NCI-H69 (cell line): ENCODE measurements at places on chromosomes 7 and 10.

DNA sequence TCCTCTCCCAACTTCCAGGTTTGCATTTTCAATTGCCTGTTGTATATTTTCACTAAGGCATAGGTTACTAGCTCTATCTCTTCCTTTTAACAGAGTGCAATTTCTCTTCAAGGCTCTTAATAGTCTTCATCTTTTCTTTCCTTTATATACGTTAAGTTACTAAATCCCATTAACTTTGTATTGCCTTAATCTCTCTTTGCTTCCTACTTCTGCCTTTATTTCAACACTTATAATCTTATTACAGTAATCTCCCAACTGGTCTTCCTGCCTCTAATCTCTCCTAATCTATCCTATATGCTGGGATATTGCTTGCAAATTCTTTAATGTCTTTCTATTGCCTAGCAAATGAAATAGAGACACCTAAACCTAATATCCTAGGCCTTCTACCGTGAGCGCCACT, 26.1 kb downstream of the ST7 start:
- no peak for DNase-seq

DNA sequence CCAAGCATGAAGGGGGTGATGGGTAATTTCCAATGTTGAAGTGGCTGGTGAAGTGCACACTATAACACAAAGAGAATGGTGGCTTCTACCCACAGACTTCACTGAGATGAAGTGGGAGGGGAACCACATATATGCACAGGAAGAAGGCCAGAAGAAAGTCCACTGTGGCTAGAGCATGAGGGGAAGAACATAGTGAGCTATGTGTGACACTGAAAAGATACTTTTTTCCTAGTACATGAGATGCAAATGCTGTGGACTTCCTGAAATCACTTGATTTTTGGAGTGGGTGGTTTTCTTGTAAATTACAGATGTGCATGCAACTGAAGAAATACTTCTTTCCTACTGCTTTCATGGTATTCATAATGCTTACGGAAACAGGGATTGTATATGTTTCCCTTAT, 115.6 kb upstream of the PHYHIPL start:
- no peak for DNase-seq

DNA sequence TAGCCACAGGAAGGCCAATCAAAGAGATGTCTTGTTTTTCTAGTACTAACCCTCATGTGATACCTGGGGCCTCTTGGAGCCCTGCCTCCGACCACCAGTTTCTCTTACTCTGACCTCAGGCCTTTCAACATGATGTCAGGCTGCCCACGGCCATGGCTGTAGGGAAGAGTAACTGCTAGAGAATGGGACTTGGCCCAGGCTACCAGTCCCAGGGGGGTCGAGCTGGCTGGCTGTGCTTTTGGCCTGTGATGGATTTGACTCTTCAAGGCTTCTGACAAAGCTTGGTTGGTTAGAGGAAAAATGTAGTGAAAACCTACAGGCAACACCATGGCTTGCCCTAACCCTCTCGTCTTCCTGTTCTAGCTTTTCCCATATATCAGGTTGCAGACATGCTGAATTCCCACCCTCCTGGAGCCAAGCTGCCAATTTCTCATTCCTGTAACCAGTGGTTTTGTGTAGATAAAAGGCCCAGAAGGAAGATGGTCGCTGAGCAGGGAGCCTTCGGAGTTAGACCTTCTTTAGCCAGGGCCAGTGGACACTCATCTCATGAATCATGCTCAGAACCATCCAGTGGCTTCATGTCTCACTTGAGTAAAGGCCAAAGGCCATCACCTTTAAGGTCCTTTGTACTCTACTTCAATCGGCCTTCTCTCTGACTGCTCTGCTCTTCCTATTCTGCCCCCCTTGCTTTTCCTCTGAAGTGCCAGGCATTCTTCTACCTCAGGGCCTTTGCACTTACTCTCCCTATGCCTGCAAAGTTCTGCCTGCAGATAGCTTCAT, 19.7 kb downstream of the SUFU start:
- DNase-seq = no peak

GRCh38 chr10:59236064-59236697, 59.7 kb downstream of the PHYHIPL start:
- DNase-seq = no peak

DNA sequence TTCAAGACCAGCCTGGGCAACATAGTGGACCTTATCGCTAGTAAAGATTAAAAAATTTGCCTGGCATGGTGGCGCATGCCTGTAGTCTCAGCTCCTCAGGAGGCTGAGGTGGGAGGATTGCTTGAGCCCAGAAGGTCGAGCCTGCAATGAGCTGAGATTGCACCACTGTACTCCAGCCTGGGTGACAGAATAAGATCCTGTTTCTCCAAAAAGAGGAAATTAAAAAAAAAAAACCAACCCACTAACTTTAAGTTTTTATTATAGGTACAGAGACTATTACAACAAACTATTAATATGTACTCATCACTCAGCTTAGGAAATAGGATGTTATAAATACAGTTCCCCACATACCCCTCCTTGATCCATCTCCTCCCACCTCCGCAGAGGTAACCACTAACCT, 30.2 kb downstream of the DHTKD1 start:
- DNase-seq = no peak

DNA sequence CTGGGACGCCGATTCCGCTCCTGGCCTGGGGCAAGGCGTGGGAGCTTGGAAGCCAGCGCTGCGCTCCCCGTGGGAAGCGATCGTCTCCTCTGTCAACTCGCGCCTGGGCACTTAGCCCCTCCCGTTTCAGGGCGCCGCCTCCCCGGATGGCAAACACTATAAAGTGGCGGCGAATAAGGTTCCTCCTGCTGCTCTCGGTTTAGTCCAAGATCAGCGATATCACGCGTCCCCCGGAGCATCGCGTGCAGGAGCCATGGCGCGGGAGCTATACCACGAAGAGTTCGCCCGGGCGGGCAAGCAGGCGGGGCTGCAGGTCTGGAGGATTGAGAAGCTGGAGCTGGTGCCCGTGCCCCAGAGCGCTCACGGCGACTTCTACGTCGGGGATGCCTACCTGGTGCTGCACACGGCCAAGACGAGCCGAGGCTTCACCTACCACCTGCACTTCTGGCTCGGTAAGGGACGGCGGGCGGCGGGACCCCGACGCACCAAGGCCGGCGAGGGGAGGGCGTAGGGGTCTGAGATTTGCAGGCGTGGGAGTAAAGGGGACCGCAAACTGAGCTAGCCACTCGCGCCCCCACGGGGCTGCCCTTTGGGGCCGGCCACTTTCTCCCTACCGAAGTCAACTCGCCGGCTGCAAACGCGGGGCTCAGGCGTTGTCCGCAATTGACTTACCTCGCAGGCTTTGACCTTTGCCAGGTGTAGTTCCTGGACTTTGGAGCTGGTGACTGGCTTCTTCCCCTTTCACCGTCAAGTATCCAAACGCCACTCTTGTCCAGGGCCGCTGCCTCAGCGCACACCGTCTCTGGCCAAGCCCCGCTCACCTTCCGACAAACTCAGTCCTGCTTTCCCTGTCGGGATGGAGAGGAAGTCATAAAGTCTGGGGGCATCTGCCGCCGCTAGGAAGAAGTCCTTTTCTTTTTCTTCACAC, at the start of gene SCIN:
Gene SCIN, plus strand, starts transcription at position 187 of the 928 bp plus-strand sequence. Its CDS starts 67 bp downstream, at position 254.
- DNase-seq = peak; percentile 89

DNA sequence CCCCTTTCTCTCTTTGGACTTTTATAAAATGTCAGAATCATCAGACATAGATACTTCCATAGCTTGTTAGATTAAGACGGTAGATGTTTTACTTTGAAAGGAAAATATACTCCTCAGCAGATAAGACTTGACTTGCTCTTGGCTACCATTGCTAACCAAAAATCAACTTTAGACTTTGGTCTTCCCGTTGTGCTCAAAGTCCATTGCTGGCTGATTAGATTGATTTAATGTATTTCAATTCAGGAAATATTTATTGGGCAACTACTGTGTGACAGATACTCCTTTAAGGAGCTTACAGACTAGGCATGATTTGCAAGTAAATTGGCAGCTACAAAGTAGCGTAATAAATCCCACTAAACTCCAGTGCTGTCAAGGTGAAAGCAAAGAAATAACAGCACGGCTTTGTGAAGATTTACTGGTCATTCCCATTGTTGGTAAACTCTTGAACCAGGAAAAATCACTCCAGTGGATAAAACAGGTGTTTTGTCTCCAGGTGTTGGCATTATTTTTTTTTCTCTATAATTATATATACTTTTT, 95.7 kb upstream of the ARMC3 start:
- DNase-seq = no peak

DNA sequence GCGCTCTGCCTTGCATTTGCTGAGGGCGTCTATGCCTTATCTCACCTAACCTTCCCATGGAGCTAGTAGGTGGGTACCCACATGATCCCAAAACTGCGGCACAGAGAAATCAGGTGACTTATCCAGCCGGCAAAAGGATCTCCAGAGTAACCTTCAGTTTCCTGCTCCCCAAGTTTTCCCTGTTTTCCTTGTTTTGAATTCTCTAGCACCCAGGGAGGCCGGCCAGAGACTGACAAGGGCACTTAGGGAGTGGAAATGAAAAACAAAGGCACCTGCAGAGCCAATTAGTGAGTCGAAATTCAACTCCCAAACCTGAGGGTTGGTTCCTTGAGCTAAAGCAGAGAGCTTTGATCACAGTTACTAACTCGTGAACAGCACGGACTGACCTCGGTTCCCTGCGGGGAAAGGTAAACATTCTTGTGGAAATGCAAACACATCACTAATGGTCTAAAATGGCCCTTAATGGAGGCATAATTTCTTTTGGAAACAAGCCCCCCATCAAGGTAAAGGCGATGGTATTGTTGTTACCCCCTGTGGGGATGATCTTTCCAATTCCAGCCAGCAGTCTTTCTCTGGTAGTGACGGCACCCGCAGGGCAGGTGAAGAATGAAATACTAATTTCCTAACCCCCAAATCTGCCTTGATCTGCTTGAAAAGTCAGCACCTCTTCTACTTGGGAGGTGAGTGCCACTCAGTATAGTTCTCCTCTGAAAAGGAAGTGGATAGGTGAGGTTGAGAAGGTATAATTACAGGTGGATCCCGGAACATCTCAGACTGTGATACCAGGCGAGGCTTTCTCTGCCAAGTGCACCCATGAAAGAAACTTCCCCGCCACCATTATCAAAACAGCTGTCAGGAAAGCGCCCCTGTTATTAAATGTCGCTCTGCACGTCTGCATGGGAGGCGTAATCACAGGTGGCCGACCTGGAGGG, 365.6 kb upstream of the AUTS2 start:
- peak; percentile 100 for DNase-seq

DNA sequence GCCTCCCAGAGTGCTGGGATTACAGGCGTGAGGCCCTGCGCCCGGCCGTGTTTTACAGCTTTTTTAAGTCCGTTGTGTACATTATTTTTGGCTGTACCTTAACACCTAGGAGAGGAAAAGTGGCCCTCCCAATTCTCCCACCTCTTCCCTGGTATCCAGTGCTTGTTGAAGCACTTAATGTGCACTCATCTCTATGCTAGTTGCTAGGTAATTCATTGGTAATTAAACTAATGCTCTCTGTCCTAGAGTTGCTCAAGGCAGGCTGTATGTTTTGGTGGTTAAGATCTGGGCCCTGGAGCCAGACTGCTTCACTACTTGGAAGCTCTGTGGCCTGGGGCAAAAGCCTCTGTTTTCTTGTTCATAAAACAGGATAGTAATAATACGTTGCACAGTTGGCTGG, 19.6 kb downstream of the AVPI1 start:
- no peak for DNase-seq

- DNase-seq = no peak
These were observed 175.1 kb downstream of the ZMYND11 start for GRCh38 chr10:310371-310770.

- DNase-seq = no peak
These were observed 129.5 kb downstream of the PTPRN2 start for GRCh38 chr7:158458096-158458495.

DNA sequence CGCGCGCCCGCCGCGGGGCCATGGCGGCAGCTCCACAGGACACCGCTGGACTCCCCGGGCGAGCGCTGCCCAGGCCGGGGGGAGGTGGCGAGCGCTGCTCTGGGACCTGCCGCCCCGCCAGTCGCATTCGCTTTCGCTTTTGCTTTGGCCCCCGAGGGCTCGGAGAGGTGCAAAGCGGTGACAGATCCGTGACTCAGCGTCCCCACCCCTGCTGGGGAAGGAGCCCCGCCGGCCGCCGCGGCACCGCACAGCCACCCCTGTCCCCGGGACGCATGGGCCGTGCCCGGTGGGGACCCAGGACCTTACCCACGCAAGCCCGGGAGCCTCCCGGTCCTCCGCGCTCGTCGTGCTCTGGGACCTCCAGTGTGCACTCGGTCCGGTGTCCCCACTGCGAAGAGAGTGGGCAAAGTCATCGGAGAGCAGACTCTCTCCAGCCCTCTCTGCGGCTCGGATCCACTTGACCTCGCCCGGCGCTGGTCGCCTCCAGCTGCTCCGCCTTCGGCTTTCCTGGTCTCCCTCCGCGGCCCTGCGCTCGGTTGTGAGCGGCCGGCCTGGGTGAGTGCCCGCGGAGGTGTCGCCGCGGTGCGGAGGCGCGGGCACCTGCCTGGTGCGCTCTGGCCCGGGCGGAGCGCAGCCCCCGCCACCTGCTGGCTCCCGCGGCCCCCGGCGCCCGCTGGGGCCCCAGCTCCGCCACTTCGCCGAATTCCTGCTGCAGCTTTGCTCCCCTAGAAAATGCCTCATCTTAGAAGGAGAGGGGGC, at the start of gene IL15RA:
Gene IL15RA, minus strand, starts transcription at position 73 of the 759 bp plus-strand sequence. Its CDS starts 51 bp downstream, at position 22.
- DNase-seq = peak; percentile 27

- no peak for DNase-seq
These were observed 491.8 kb upstream of the GHITM start for GRCh38 chr10:83647526-83647925.

DNA sequence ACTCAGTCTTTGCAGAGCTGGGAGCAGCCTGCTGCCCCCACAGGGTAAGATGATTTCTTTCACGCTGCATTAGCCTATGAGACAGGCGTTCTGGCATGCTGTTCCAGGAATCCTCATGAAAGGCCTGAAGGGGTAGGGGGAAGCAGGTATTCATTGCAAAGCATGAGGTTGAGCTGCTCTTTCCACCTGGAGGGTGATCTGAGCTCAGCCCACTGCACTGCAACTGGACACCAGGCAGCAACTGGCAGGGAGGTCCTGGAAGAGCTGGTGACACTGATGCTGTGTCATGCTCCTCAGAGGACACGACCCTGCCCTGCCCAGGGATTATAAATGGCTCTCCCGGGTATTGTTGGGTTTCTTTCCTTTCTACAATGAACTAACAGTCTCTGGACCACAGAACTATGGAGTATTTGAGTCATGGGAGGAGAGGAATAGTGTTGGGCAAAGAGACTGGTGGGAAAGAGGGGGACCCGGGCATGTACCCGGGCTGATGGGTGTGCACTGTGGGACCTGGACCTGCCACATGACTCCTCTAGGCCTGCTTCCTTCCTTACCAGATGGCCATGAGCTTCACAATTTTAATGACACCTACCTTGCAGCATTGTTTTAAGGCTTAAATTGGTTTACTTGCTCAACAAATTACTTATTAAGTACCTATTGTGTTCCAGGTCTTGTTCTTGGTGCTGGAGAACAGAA, 24.3 kb downstream of the SLC25A28 start:
- DNase-seq = no peak

DNA sequence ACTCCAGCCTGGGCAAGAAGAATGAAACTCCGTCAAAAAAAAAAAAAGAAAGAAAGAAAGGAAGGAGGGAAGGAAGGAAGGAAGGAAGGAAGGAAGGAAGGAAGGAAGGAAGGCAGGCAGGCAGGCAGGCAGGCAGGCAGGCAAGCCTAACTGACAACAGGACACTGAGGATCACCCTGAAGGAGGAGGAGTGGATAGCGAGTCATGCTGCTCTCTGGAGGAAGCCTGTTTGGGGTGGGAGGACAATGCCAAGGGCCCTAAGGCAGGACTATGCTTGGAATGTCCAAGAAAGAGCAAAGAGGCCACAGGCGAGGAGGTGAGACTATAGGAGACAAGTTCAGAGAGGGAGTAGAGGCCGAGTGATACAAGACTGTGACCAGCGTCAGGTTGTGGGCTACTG, 107.0 kb upstream of the PARD3 start:
- no peak for DNase-seq

GRCh38 chr7:135508883-135509588, 866 bp downstream of the CNOT4 start:
- peak; percentile 74 for DNase-seq

GRCh38 chr7:105635197-105635596, 53.9 kb upstream of the EFCAB10 start:
- no peak for DNase-seq
